Effector CD4-positive, alpha-beta T cell (primary cell): ENCODE measurements at places on chromosomes 6 and 20.

- no peak for DNase-seq
Measured at GRCh38 chr6:156260815-156261214, 516.4 kb upstream of the ARID1B start.

- DNase-seq: no peak
Measured at GRCh38 chr20:3473944-3474343, 3.1 kb downstream of the ATRN start.

- no peak for DNase-seq
Measured at GRCh38 chr6:113067612-113068275, 720.6 kb downstream of the RFPL4B start.

DNA sequence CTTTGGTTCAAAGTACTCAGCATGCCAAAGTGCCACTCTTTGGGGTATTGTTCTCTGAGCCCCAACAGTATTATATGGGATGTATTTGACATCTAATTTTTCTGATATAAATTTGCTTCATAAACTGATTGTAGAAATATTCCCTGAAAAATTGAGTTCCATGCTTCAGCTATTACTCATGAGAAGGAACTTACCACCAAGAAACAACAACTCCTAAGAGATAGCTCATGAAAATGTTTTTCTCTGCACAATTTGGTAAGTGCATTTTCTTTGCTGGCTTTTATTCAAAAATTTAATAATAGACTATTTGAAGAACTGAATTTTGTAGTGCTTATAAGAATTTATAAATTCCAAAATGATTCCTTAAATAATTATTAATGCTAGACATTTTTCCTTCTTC lies 12.8 kb upstream of the TPD52L1 start:
- no peak for DNase-seq

DNA sequence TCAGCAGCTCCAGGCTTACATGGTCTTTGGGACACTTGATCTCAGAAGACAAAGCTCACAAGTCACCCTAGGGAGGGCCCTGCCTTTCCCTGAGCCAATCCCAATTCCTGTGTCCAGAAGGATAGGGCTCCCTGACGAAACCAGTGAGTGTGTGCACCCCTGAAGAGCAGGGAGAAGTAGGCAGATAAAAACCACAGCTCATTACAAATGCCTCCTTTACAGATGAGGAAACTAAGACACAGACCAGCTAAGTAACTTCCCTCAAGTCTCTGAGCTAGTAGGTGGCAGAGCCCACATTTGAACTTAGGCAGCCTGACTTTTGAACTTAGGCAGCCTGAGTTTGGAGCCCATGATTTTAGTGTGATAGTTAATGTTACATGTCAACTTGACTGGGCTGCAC lies 6.7 kb upstream of the ZFAND3 start:
- no peak for DNase-seq

GRCh38 chr6:2853769-2854395 lies 12.2 kb upstream of the SERPINB1 start:
- peak; percentile 70 for DNase-seq

DNA sequence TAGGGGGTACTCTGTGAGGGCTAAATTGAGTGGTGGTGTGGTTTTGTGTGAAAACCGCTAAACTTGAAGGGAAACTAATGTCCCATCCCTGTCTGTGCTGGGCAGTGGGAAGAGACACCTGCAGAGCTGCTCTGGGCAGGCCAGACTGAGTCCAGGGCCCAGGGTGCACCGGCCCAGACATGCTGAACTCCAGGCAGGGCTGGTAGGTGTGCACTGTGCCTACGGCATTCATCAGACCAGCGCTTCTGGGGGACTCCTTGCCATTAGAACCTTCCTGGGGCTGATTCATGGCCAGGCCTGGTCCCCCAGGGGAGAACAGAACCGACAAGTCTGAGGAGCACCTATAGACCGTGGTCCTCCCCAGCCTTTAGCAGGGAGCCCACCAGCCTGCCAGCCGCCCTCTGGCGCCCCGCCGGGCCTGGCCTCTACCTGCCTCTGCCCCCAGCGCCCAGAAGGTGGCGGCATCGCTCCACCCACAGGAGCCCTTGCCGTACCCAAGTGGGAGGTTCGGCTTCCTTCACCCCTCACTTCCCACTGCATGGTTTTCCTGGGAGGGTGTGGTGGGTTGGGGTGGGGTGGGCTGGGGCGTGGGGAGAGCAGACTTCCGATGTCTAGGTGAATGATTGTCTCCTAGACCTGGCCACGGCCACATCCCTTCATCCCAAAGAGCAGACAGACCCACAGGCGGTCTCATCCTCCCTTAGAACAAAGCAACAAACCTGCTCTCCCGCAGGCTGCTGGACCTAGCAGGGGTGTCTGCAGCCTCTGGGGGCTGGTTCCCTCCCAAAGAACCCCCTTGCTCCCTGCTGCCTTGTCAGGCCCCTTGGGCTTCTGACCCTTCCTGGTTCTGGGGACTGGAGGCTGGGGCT lies 15.5 kb downstream of the CCDC167 start:
- peak; percentile 75 for DNase-seq

DNA sequence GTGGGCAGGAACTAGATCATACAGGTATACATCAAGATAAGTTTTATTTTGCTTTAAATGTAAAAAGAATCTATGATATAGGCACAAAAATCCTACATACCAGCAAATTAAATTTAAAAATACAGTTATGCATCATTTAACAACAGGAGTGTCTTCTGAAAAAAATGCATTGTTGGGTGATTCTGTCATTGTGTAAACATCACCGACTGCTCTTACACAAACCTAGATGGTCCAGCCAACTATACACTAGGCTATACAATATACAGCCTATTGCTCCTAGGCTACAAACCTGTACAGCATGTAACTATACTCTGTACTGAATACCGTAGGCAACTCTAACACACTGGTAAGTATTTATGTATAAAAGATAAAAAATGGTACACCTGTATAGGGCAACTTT lies 139.4 kb downstream of the RNGTT start:
- no peak for DNase-seq

DNA sequence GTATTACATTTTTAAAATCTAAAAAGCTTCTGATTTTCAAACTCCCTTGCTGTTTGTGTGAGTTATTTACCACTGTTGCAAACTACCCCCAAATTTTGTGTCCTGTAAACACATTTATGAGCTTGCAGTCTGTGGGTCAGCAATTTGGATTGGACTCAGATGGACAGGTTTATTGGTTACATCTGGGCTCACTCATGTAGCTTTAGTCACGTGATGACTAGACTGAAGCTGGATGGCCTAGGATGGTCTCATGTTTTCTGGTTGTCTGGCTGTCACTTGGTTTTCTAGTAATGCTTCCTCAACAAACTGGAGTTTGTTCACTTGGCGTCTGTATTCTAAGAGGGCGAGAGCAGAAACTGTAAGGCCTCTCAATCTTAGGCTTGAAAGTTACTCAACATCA lies 12.2 kb upstream of the C6orf58 start:
- DNase-seq: no peak
